ENCODE measurements at places on chromosomes 7 and 10.

DNA sequence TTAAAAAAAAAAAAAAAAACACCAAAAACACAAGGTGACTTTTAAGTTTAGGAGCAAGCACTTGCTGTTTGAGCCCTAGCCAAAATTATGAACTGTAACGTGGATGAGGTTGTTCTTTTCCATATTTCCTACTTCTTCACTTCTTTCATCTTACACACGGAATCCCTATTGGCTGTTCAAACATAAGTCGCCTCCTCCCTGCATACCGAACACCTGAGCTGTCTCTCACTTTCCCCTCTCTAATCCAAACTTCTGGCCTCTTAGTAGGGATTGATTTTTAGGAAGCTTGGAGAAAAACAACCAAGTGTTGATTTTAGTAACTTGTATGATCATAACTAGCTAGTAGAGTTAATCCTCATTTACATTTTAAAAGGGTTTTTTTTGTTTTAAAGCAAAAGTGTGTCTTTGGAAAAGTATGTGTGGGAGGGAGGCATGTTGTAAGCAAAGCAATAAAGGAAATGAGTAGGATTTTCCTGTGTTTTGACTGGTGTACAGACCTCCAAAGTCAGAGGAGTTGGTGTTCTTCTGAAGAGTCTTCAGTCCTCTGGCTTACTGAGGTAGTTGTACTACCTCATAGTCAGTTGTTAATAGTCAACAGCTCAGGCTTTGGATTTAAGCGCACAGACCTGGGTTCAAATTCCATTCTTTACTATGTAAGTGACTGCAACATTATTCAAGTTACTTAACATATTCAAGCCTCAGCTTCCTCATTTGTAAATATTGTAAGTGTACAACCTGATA is 39.3 kb downstream of the RABGEF1 start:
- no peak for DNase-seq

DNA sequence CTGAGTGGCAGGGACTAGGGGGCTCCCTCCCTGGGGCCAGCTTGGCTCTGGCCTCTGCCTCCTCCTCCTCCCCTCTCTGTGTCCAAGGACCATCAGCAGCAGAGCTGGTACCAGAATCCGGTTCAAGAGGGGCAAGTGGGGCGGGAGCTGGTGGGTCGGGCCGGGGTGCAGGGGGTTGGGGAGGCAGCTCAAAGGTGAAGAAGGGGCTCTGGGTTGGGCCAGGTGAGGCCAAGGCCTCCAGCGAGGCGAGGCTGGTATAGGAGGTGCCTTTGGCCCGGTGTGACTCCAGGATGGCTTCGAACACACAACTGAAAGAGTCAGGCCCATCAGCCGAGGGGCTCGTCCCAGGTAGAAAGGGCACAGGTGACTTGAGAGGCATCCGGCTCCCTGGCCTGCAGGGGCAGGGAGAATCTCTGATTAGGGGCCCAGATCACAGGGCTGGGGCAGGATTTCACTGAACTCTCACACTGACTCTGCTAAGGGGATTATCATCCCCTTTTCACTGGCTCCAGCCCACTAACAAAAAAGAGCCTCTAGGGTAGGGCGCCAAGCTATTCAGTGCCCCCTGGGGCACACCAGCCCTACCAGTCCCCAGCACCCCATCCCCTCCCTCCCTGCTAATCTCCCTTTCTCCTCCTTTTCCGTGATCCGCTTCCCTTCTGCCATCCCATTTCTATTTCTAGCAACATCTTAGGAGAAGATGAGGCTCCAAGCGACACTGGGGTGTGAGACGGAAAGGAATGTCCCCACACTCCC is 4.6 kb downstream of the PSD start:
- DNase-seq, result no peak

DNA sequence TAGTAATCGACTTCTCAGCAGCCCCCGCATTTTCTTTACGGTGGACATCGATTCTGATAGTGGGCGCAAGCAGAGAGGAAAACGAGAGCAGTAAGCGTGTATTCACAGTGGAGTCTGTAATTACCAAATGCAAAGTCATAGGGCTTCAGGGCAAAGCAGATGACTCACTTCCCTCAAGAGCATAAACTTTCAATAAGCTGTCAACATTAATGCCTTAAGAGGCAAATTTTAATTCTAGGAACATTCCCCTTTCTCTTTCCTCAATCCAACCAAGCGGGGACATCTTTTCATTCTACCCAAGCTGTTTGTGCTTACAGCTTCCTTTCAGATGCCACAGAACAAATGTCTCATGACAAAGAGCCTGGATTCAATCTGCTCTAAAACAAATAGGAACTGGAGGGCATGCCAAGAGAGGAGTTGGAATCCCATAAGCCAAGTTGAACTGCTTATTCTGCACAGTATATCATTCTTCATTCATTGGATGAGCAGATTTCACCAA is 48.6 kb downstream of the MALSU1 start:
- DNase-seq, result no peak

DNA sequence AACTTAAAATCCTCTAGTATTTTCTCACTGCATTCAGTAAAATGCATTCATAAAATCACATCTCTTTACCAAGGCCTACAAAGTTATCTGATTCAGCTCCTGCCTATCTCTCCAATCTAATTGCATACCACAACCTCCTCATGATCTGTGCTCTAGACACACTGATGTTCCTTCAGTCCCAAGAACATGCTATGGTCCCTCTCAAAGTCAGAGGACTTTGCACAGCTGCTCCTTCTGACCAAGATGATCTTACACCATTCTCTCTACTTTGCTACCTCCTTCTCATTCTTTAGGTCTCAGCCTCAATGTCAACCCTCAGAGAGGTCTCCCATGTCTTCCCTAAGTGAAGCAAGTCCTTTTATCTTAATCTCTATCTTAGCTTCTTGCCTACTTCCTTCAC is 45.5 kb downstream of the CAV1 start:
- no peak for DNase-seq

DNA sequence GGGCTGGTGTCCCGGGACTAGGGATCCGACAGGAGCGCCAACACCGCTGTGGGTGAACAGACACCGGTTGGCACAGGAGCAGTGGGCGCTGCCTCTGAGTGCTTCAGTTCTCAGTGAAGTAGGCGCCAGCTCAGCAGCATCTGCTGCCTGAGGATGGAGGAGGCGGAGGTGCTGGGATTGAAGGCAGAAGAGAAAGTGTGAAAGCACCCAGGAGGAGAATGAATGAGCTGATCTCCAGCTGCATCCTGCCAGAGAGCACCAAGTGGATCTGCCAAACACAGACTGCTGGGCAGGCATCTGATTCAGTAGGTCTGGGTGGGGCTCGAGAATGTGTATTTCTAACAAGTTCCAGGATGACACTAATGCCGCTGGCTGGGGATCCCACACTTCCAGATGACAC is 74.5 kb downstream of the LANCL2 start:
- no peak for DNase-seq

DNA sequence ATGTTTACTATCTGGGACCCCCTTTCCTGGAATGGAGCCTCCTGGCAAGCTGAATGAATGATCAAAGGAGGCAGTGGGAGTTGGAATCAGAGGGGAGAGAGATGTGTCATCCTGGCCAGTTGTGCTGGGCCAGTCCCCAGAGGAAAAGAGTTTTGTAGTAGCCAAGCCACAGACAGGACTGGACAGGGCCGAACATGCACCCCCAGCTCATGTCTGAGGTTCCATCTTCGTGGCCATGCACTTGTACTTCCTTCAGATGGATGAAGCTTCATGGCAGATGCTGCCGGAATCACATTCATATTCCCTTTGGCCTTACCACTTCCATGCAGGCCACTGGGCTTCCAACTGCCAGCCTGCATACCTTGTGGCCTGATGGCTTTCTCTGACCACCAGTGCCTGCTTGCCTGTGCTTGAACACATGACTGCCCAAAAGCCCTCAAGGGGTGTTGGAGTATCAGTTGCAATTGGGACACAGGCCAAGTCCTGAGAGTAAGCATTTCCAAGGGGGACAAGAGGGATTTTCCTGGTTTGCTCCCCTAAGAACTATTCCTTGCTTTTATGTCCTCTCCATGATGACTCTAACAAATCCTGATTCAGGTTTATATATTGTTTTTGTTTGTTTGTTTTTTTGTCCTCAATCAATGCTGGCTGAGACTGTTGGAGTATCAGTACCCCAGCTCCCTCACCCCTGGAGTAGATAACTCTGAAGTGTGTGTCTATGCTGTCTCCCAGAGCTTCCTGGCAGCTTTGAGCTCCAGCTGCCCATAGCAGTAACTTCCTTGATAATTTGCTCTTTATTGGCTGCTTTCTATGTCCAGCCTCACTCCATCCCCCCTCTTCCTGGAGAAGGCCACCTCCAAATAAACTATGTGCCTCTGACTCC is 63.6 kb downstream of the TMEM130 start:
- no peak for DNase-seq

- DNase-seq, result no peak
Observed at GRCh38 chr10:15068802-15069201, 19.8 kb downstream of the ACBD7 start.

GRCh38 chr7:84076219-84076618 is 118.4 kb downstream of the SEMA3A start:
- no peak for DNase-seq

GRCh38 chr7:158014976-158015375 is 572.6 kb downstream of the PTPRN2 start:
- DNase-seq, result no peak

GRCh38 chr10:95964756-95965155 is 57.0 kb downstream of the CC2D2B start:
- DNase-seq, result no peak

GRCh38 chr10:18368273-18368672 is 228.0 kb downstream of the CACNB2 start:
- DNase-seq, result no peak

GRCh38 chr7:46146454-46147255 is 225.6 kb upstream of the IGFBP3 start:
- DNase-seq, result no peak

DNA sequence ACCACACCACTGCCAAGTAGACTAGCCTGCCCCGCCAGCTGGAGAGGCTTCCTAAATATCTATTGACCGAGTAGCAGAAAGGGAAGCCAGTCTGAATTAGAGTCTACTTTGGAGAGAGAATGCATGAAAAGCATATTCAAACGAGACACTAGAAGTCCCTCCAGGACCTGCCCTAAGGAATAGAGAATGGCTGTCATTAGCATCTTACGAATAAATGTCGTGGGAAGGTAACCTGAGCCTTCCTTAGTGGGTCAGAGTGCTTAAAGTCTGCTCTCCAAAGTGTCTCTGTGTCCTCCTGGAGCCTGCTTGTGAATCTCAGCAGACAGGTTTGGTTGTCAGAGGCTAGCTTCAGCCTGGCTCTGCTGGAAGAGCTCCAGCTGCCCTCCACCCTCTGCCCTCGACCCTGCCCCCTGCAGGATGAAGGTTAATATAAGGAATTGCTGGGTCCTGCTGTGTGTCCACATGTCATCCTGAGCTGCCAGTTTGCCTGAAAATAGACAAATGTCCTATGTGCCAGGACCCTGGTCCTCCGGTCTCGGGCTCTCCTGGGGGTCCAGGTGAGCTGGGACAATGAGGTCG is 33.4 kb downstream of the FAM241B start:
- DNase-seq, result no peak
